ENCODE measurements at places on chromosomes 7 and 10.

DNA sequence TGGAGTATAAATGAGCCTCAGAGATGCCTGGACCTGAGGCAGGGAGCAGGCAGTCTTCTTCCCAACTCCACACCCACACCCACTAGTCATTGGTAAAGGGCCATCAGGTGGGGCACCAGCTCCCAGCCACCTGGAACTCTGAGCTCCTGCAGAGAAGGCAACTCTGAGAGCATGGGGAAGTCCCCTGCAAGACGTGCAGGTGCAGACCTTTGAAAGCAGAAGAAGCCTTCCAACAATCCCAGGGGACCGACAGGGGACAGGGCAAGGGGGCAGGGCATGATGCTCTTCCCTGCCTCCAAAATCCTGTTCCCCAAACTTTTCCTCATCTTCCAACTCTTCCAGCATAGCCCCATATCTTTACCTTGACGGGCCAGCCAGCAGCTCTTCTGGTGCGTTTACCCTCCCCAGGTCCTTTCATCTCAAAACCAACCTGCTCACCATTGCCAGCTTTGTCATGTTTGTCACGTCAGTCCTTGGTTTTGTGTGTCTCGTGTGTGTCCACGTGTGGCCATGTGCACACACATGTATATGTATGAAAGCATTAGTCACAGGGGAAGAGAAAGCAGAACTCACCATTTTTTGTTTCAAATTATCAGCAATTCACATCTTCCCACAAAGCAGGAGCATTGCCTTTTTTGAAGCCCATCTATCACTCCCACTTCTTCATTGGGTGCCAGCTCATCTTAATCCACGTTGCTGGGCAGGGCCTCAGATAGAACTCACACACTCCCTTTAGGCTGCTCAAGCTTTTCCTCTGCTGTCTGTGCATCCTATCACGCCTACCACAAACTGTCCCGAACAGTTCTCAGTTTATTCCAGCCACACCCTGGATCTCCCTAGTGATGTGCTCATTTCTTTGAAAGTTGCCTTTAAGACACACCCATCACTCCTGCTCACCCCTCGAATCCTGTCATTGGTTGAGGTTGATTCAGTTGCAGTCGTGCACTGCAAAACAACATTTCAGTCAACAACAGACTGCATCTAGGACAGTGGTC lies 41.0 kb upstream of the AMPH start:
- DNase-seq: no peak

DNA sequence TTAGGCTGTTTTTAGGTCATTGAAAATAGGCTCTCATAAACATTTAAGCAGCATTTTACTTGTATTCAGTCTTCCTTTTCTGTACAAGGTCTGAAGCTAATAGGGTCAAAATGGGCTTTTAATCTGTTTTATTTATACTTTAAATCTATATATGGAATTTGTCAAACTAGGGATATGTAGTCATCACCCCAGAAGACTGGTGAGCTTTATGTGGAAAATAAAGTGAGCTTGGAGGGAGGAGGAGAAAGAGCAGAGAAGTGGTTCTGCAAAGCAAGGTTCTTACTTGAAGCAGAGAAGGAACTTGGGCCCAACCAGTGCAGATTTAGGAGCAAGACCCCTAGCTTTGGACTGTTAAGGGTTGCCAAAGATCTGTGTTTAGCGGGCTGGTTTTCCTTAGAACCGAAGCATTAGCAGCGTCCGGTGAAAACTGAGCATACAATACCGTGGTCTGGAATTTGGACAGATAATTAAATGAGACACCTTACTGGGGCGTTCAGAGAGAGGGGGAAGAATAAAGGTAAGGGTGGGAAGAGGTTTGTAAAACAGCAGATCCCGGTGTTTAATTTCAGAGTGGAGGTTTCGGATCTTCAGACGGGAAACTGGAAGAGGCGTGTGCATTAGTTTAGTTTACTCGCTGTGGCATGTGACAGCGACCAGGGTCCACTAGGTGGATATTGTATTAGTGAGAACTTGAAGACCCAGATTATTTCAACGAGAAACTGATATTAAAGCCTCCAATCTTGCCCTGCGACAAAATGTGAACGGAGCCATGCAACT lies 2.4 kb downstream of the BAMBI start:
- DNase-seq: no peak

DNA sequence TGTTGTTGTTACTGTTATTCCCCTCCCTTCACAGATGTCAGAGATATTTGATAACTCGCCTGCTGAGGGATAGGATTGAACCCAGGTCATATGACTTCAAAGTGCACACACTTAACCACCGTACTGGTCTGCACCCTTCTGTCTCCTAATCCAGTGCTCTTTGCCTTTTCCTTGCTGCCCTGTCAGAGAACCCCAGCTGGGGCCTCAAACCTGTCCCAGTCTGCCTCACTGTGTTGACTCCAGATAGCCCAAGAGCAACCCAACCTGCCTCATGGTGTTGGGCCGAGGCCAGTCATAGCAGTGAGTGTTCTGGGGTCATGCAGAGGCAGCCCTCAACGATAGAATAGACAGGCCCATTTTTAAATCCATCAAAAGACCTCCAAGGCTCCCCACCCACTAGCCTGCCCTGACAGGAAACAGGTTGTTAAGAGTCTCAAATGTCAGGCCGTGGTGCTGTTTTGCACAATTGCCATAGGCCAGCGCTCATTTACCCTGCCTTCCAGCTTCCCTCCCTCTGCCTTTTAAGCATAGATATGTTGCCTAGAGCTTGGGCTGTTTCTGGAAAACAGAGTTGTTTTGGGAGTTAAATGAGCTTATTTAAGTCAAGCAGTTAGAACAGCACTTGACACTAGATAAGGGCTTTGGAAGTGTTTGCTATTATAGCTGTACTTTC lies 37.0 kb upstream of the PDCD4 start:
- no peak for DNase-seq

DNA sequence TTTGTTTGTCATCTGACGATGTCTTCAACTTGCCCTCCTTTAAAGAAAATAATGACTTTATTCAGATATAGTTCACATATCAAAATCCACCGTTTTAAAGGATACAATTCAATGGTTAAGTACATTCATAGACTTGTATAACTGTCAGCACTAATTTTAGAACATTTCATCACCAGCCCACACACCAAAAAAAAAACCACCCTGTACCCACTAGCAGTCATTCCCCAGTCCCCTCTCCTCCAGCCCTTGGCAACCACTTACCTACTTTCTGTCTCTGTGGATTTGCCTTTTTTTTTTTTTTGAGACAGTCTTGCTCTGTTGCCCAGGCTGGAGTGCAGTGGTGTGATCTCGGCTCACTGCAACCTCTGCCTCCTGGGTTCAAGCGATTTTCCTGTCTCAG lies 5.3 kb upstream of the HILPDA start:
- no peak for DNase-seq
